ENCODE measurements at places on chromosomes 6 and 20.
A peak's percentile ranks its signal among the peaks of the same experiment; 100 is the strongest.

GRCh38 chr6:52297433-52297832 is 12.9 kb upstream of the MCM3 start:
- no peak for DNase-seq

DNA sequence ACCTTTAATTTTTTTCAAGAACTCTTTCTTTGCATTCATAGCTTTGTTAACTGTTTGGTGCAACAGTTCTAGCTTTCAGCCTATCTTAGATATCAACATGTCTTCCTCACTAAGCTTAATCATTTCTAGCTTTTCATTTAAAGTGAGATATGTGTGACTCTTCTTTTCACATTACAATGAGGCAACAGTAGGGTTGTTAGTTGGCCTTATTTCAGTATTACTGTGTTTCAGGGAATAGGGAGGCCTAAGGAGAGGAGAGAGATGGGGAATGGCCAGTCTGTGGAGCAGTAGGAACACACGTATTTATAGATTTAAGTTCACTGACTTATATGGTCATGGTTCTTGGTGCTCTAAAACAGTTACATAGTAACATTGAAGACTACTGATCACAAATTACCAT is 35.8 kb downstream of the CST9L start:
- DNase-seq, result no peak

- DNase-seq, result no peak
Measured at GRCh38 chr6:72968704-72969103, 256.6 kb downstream of the KHDC1L start.

DNA sequence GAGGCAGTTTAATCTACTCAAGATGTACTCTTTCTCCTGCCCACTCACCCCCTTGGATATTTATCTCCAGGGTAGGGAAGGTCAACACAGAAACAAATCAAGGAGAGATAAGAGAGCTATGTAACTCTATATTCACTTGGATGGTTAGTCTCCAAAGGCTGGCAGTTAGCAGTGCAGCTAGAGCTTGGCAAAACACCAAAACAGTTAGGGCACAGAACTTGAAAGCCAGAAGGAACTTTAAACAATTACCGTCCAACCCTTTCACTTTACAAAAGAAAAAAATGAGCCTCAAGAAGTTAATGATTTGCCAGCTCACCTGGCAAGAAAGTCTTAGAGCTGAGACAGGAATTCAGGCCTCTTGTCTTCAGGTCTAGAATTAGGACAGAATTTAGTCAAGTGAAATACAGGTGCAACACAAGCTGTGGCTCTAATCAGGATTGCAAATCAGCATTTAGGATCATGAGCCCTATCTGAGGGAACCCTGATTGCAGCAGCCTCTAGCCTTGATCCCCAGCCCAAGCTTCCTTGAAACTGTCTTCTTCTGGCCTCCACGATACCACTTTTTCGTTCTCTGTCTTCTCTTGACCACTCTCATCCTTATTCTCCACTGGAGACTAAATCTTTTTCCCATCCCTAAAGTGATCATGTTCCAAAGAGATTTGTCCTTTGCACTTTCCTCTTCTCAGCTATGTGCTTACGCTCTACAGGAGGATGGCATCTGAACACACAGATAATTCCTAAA is 14.9 kb downstream of the NEDD9 start:
- no peak for DNase-seq

DNA sequence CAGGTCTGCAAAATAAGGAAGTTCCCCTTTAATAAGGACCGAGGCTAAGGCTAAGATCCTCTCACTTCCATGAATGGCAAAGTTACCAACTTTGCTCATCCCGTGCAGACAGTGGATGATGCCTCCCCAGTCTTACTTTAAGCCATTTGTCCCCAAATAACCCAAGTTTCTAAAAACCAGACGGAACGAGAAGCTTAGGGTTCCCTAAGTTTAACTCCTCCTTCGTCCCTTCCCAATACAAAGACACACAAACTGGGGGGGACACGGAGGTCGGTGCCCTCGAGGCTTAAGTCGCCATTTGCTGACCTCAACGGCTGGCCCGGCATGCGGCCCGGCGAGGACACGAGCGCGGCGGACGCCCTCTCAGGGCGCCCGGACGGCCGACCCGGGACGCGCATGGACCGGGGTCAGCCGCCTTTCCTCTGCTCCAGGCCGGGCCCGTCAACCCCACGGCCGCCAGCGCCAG is 527 bp downstream of the FBXO30 start:
- peak; percentile 27 for DNase-seq

DNA sequence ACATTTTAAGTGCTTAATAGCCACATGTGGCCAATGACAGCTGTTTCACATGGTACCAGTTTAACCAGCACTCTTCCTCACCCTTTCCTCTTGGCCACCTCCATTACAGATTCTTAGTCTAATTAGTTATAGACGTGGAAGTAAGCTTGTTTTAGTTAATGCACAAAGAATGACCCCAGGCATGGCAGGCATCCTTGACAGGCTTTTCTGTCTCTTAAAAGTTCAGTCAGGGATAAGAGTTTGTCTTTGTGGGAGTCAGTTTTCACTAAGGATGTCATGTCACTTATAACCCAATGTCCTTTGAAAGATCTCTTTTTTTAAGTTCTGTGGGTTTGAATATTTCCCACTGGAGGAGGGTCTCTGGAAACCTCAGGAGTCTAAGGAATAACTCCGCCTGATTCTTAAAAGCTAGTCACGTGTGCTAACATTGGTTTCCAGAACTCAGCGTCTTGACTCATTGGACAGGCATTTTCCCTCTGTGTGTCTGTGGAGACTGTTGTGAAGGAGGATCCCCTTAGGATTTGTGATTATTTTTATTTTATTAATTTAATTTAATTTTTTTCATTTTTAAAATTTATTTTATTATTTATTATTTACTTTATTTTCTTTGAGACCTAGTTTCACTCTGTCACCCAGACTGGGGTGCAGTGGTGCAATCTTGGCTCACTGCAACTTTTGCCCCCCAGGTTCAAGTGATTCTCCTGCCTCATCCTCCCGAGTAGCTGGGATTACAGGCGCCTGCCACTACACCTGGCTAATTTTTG is 171.4 kb downstream of the ZFAND3 start:
- DNase-seq, result no peak

DNA sequence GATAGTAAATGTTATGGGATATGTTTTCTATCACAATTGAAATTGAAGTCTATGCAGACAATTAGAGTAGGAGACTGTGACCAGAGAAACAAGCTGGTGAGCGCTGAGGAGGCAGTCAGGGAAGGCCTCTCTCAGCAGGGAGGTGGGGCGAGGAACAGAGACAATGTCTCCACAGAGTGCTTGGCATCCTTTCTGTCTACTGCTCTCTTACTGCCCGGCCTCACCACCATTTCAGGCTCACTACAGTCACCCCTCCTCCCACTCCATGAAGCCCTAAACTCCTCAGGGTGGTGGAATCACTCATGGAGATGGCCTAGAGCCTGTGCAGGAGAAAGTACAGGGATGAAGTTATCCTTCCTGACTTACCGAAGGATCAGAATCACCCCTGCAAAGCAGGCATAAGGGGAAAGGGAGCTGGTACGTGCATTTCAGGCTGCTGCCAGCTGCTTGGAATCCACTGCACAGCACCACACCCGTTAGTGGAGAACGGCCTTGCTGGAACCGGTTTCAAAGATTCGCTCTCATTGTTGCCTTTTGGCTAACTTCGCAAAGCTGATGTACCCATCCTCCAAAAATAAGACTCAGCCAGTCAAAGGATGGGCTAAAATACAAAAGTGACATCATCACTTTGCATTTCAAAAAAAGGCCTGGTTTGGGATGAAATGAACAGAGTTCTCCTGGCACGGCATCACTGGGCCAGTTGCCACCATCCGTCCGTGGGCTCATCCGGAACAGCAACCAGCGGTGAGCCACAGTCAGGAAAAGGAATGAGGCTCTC is 67.3 kb downstream of the SLC22A23 start:
- DNase-seq, result no peak

DNA sequence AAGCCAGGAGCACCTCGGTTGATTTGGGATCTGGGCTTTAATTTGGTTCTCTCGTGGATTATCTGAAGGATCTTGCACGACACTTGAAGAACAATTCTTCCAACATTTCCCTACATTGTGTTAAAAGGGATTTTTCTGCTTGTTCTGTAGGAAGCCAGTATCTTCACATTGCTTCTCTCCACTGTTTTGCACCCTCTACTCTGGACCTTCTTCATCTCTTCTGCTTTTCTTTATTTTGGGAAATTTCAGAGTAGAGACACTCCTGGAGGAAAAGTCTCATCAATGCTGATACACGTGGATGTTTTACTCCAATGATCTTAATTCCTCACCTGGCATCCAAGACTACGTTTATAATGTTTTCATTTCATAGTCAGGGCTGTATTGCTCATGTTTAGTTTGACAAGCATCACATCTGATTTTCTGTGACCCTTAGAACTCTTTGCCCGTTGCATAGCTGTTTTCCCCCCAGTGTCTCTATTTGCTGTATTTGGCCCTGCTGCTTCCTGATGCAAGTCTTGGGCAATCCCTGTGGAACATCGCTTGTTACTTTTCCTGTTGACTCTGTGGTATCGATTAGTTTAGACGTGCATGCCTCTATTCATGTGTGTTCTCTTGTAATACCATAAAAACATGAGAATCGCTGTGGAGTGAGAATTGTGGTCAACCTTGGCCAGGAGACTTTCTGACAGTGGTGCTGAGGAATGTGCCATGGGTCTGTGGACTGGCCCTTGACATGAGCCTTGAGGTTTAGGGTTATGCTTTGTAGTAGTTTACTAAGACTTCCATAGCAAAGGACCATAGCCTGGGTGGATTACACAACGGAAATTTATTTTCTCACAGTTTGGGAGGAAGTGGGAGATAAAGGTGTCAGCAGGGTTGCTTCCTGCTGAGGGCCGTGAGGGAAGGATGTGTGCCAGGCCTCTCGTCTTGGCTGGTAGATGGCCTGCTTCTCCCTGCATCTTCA is 12.5 kb downstream of the PLCB1 start:
- no peak for DNase-seq

DNA sequence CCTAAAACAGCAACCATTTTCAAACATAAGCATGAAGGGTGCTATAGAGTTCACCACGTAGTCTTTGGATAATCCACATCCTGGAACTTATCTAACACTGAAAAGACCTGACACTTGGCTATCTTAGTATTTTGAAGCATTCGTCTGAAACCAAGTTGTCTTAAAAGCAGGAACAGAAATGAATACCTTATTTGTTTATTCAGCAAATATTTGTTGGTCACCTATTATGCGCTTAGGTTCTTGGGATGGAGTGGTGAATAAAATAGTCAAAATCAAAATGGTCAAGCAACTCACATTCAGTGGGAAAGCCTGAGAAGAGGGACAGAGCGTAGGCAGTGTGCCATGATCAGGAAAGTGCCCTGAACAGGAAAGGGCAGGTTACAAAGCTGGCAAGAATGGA is 188.4 kb upstream of the COL21A1 start:
- DNase-seq, result no peak

- peak; percentile 35 for DNase-seq
Measured at GRCh38 chr20:47907031-47907675, 121.9 kb upstream of the SULF2 start.

DNA sequence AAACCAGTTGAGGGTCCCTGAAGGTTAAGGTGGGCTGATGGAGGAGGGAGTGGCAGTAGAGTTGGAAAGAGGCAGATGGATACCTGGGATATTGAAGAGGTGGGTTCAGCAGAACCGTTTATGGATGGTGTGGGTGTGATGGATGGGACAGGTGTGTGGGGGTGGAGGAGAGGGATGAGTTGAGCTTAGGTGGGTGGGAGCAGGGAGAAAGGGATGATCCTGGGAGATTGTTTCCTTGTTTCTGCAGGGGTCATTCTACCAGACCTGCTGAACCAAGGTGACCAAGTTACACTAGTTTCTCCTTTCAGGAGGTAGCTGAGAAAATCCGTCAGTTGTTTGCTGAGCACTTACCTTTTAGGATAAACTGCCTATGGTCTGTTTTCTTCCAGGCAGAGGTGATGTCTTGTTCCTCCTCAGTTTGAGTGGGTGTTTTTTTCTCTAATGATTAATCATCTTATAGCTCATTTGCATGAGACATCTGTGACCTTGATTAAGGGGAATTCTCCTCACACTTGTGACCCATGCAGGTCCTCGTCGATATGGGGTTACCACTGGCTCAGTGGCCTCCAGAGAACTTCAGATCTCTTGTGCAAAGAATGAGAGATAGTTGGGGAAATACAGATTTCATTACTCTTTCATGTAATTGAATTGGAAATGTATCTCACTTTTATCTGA is 53.0 kb downstream of the FARS2 start:
- no peak for DNase-seq

DNA sequence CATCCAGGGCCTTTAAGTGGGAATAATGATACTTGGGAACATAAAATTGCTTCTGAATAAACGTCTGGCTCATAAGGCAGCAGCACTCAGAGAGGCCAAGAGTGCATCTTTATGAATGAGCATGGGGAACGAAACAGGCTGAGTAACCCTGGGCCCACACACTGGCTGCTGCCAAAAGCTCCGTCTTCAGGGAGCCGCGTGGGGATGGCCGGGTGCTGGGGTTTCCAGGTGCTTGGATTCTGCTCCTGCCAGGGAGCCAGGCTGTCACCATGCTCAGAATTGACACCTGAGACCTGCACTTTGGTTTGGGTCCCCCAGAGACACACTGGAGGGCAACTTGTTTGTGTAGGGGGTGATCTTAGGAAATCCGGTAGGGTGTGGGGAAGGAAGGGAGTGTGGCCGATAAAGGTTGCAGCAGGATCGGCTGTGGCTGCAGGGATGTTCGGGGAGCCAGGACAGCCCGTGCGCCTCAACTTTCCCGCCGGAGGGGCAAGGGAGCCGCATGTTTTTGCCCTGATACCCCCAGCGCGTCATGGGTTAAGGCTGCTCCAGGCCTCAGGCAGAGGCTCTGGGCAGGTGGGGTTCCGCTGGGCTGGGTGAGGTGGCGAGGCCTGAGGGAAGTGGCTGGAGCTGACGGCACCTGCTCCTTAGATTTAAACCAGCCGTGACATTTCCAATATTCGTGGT is 101.8 kb downstream of the YTHDF1 start:
- no peak for DNase-seq

GRCh38 chr6:139570166-139570565 is 195.7 kb upstream of the CITED2 start:
- no peak for DNase-seq

GRCh38 chr6:107712665-107713551 is 111.2 kb downstream of the SCML4 start:
- no peak for DNase-seq

DNA sequence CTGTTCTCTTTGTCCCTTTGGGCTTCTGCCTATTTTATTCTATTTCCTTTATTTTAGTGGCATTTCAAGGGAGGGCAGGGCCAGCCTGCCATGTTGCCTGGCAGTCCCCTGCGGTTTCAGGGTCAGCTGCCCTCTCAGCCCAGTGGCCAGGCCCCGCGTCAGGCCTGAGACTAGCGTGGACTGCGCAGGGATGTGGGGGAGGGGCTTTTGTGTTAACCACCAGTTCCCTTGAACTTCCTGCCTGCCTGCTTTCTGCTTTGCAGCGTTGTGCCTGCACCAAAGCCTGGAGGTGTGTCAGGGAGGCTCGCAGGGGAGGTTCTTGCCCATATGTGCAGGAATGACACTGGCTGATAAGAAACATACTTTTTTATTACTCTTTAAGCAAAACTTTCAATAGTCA is 157.6 kb downstream of the SLC35B3 start:
- no peak for DNase-seq

GRCh38 chr6:165191461-165191860 is 117.9 kb downstream of the C6orf118 start:
- no peak for DNase-seq

- DNase-seq, result no peak
Measured at GRCh38 chr6:170144571-170145271, 146.2 kb downstream of the DLL1 start.
